ENCODE measurements at places on chromosomes 2 and 18. TPM values are rescaled to one million over a fixed set of nuclear protein-coding genes. Genes with fewer than 3 reads are reported as not detected.

Gene GAREM1
- polyA plus RNA-seq: 8.1 TPM

Gene NCKAP5
- 4.7 TPM for polyA plus RNA-seq

GRCh38 chr2:105315314-105315713 is 14.2 kb downstream of the TGFBRAP1 start:
- no peak for DNase-seq

GRCh38 chr2:126635281-126635680 is 20.7 kb upstream of the GYPC start:
- no peak for DNase-seq

Gene CFC1
- not detected for polyA plus RNA-seq

Measured in hindlimb muscle (tissue), 1 donor.